ENCODE measurements at places on chromosomes 7 and 10. TPM values are rescaled to one million over a fixed set of nuclear protein-coding genes. Genes with fewer than 3 reads are reported as not detected.

The SPRN gene
- 0.78 TPM for polyA plus RNA-seq

The WDR86 gene
- polyA plus RNA-seq, result 2.5 TPM

The EBLN1 gene
- not detected for polyA plus RNA-seq

The TUBGCP2 gene
- 49.1 TPM for polyA plus RNA-seq
